RWPE1 (cell line): ENCODE measurements at places on chromosomes 16 and 17.

DNA sequence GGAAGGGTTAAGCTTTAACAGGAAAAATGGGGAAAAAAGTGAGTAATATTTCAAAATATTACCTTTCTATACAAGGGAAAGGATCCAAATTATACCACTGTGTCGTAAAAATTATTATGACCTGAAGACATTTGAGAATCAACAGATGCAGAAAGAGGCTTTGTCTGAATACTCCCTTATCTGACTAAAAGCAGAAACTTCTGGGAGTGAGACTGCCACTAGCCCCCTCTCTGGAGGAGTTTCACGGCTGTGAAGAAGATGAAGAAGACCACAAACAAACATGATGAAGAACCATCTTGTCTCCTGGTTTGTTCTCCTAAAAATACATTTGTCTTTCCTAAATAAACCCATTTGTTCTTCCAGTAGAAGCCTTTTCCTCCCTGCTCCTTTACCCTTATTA, 29.4 kb downstream of the CNTROB start:
- no peak for DNase-seq

DNA sequence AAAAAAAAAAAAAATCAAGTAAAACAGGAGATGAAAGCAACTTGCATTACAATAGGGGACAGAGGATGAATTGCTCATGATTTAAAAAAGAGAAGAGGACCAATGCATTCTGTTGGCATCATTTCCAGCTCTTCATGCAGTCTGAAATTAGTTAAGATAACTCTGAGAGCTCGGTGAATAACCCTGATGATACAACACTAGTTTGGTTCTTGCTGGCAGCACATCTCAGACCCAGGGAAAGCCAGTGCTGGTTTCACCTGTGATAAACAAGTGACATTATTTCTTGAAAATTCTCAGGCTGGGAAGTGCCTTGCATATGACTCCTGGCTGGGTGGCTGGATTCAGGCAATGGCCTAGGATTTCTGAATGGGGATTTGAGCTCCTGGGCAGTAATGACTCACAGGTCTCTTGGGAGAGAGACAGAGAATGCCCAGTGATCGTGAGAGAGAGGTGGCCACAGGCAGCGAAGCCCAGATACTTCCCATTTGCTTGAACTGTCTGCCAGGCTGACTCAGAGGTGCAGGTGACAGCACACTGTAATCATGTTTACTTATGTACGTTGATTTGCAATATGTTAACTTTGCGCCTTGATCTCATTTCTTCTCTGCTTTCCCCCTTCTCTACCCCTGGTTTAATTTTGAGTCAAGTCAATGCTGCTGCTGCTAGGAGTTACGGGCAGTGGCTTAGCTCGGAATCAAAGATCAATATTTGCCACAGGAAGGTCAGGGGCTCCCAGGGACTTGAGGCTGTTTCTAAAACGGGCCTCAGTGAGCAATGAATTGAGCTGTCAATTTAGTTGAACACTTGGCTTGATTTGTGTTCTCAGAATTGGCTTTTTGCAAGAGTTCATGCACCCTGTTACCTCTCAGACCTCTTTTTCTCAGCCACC, 27.1 kb downstream of the ARSG start:
- no peak for DNase-seq

- DNase-seq = no peak
Measured at GRCh38 chr17:13421581-13422130, 180.1 kb downstream of the HS3ST3A1 start.

- DNase-seq = peak; percentile 26
Measured at GRCh38 chr16:23026784-23027362, 122.4 kb downstream of the USP31 start.

GRCh38 chr16:23863511-23864422, 28.0 kb downstream of the PRKCB start:
- DNase-seq = no peak

DNA sequence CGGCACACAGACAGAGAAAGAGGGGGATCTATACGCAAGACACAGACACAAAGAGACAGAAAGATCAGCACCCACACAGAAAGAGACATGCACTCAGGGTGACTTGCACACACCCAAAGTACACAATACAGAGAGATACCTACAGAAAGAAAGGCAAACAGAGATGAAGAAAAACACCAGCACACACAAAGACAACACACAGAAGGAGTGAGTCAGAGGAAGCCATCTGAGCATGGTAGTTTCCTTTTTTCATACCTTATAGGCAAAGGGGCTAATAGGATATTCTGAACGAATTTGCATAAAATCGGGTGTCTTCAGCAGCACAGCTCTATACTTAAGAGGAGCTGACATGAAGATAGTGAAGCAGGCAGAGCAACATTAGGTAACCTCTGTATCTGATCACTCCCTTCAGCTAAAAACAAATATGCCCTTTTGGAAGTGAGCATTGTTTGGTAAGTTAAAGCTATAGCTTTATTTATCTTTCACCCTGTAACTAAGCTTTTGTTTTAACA, 198.6 kb downstream of the AATF start:
- no peak for DNase-seq

- no peak for DNase-seq
Measured at GRCh38 chr17:81612172-81612970, 24.5 kb downstream of the NPLOC4 start.

DNA sequence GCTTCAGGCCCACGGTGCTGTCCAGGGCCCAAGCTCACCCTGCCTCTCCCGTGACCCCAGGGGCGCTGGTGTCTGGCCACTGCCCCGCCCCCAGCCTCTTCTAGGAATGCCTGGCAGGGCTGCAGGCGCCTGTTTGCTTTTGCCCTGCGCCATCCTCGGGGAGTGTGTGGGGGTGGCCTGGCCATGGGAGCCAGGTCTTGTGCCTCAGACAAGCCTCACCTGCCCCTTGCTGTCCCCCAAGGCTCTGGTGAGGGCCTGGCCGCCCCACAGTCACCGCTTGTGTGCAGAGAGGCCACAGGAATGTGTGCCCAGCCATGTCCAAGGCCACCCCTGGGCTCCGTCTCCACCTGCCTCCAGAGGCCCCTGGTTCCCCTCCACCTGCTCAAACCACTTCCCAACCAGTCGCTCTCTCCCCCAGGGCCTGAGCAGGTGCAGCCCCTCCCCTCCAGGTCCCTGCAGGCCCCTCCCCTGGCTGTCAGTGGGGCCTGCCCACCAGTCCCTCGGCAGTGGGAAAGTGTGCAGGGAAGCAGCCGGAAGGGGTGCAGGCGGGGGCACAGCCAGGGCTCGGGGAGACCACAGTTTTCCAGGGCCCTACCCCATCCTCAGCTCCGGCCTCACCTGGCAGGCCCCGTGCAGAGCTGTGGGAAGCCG, 841 bp upstream of the IGFALS start:
- DNase-seq = no peak

DNA sequence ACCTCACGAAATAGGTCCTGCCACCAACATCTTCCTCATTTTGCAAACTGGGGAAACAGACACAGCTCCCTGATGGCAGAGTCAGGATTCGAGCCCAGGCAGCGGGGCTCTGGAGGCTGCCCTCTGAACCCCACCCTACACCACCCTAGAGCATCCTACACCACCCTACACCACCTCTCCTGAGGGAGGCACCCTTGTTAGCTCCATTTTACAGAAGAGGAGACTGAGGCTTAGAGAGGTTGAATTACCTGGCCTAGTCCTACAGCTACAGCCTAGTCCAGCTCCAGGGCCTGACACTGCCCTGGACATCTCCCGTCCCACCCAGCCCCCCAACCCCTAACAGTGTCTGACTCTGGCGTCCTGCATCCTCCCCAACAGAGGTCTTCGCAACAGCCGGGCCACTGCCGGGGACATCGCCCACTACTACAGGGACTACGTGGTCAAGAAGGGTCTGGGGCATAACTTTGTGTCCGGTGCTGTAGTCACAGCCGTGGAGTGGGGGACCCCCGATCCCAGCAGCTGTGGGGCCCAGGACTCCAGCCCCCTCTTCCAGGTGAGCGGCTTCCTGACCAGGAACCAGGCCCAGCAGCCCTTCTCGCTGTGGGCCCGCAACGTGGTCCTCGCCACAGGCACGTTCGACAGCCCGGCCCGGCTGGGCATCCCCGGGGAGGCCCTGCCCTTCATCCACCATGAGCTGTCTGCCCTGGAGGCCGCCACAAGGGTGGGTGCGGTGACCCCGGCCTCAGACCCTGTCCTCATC, 3.2 kb upstream of the NECAB2 start:
- DNase-seq = no peak
